ENCODE measurements at places on chromosomes 3 and 15.

- DNase-seq, result no peak
Observed at GRCh38 chr3:26205475-26205874, 415.6 kb downstream of the OXSM start.

GRCh38 chr15:74335396-74335795 is 32.0 kb downstream of the CYP11A1 start:
- no peak for DNase-seq

DNA sequence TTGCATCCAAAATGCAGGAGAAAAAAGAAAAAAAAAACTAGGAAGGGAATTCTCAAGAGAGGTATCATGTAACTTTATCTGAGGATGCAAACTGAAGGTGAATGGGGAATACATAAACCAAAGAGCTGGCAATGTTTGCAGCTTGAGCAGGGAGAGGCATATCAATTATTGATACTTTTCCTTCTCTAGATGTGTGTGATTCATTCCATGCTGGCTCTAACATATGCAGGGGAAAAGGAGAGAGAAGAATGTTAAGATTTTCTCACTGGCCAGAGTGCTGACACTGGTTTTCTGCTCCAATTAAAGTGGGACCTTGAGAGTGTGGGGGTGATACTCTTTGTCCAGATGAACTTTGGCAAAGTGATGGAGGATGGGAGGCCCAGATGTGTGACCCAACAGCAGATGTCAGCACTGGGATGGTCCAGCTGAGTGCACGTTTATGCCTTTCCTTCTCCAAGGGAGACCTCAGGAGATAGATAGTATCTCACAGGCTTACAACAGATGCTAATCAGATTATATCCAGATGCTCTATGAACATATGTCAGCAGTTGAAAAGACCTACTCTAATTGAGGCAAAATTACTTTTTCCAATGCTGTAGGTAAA is 50.0 kb upstream of the PSMD6 start:
- DNase-seq, result peak; percentile 59

DNA sequence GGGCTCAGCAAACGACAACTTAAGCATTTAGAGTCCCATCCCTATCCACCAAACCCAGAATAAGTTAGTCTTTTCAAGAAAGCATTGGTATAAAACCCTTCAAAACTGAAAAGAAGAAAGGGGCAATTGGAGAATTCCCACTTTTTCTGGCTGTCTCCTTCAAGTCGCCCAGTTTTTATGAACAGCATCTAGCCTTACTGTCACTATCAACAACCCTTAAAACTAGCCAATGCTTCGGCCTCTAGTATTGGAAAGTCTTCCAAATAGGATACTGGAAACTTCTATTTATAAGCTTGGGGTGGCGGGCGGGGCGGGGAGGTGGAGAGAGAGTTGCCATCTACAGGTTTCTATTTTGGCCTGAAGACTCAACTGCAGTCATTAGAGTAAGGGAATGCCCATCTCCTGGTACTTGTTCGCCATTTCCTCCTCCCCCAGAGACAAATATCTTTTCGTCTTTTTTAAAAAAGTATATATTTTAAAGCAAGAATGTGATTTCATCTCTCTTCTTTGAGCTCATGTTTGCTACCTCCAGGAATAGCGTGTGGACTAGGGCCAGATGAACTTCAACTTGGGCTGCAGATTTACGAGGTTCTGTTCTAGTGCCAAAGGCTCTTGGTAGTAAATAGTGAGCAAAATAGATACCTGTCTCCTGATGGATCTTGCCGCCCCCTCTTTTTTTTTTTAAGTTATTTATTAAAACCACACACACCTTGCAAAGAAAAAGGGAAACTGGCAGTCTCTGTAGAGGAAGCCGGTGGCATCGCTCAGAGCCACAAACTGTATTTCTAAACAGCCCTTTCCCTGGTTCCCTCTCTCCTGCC is 2.7 kb downstream of the BCL6 start:
- no peak for DNase-seq

- DNase-seq, result no peak
Observed at GRCh38 chr3:57006179-57006657, 54.2 kb upstream of the SPATA12 start.

DNA sequence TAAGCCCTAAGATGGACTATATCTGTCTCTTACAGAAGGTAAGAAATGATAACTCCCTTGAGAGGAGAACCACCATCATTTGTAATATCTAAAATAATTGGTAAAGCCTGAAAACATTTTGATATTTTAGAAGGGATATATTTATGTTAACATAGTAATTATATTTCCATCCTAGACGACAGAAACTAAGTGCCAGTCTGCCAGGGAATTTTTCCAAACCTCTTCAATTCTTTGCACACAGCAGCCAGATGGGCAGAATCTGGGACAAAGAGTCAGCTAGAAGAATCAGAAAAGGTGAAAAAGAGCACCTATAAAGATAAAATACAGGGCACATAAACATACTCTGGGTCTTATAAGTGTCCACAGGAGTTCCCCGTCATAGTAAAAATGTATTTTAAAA is 70.0 kb upstream of the CBLB start:
- DNase-seq, result no peak

- DNase-seq, result no peak
Observed at GRCh38 chr3:129834580-129834979, 58.9 kb downstream of the TMCC1 start.

DNA sequence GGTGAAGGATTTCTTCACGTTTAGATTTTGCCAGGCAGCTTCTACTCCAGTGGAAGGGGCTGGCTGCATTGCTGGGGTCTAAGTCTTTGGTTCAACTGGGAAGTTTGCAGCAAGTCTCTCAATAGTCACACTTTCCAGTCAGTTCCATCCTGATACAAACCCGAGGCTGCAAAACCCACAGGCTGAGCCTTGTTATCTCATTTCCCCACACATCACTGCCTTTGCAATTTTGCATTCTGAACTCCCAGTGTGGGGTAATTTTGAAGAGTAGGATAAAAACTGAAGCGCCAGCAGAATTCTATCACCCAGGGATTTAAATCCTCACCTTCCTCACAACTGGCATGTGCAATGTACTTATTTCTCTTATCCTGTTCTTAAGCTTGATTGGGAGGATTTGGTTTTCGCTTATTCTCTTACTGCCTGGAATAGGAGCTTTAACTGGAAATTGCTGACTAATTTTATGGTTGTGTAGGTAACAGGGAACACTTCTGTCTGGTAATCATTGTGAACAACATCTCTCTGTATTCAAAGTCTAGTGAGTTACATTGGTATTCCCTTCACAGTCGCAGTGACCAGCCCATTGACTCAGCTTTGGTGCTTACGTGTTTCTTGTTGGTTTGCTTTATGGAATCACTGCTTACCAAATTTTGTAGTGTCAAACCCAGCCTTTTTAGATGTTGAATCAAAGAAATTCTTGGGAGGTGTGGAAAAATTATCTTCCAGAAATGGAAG is 142.0 kb upstream of the TOPAZ1 start:
- DNase-seq, result no peak

- DNase-seq, result no peak
Observed at GRCh38 chr3:66394019-66394752, 106.6 kb downstream of the LRIG1 start.

GRCh38 chr3:98026425-98027084 is 8.6 kb downstream of the GABRR3 start:
- no peak for DNase-seq

DNA sequence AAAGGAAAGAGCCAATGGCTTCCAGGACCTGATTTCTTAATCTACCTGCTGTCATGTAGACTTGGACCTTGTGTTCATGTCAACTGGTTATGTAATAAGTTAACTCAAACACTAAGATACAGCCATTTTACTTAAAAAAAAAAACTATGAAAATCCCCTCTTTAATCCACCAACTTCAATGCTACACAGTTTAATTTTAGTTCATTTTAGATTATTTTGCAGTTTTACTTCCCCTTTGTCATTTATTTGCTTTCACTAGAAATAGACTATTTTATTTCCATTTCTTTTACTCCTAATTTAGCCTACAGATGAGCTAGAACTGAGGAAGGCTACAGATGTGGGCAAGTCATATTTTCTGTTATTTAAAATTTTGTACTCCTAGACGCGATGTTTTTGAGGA is 10.7 kb upstream of the DNAJC13 start:
- DNase-seq, result no peak

DNA sequence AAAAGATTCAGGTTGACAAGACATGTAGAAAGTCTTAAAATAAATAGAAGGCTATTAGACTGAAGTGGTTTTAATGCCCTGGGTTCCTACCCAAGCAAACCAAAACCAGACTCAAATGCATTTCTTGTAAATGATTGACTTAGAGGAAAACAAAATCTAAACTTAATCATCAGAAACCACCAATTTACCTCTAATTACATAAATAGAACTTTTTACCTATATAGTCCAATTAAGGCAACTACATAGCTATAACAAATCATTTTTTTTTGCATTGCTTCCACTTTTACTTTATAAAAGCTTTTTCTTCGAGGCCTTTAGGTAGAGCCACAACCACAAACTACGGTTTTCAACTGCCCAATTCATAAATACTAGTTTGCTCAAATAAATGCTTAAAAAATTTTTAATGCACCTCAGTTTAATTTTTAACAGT is 231.3 kb upstream of the ARHGEF26 start:
- no peak for DNase-seq

GRCh38 chr15:25375557-25375956 is 63.3 kb downstream of the UBE3A start:
- DNase-seq, result no peak

- no peak for DNase-seq
Observed at GRCh38 chr3:155088706-155089345, 8.7 kb downstream of the MME start.

DNA sequence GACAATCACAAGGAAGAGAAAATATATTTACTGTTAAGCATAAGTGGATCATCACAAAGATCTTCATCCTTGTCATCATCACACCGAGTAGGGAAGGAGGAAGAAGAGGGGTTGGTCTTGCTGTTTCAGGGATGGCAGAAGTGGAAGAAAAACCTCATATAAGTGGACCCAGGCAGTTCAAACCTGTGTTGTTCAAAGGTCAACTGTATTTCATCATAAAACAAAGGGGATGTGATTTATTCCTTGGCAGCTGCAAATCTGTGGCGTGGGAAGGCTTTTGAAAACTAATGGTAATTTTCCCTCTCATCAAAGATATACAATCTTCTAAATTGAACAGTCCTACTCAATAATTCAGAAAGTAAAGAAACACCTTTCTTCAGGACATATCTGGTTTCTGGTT is 129.9 kb upstream of the ABI3BP start:
- DNase-seq, result no peak

DNA sequence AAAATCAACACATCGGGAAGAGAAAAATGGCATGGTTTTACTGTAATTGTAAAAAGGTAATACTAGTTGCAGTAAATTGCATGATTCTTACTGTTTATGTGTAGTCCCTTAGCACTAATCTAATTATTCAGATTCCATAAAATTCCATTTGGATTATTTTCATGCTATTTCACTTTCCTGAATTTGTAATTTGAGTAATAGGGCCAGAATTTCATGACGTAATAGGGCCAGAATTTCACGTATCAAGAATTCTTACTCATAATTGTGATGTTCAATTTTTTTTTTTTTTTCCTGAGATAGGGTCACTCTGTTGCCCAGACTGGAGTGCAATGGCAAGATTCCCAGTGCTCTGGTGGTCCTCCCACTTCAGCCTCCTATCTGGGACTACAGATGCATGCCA is 2.9 kb upstream of the U2SURP start:
- no peak for DNase-seq

DNA sequence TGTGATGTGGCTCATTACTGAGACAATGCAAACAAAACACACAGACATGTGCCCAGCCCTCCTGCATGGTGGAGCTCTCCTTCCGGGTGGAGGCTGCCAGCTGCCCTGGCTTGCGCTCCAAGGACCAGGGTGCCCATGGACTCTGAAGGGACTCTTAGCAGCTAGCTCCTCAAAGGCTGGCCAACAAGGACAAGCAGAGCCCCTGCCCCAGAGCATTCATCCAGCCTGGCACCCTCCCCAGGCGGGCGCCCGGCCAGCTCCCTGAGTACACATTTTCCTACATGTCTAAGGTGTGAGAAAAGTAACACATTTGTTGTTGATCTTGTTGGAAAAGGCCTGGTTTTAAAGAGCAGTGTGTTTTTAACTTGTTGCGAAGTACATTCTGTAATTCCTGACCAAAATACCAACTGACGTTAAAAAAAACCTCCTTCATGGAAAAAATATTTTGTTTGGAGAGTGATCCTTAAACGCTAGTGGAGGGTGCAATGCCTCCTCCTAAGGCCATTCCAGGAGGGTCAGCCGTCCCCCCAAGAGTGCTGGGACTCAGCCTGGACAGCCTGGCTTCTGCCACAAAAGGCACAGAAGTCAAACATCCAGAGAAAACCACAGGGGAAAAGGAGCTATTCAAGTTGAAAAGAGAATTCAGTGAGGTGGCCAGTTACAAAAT is 86.9 kb downstream of the KLF15 start:
- DNase-seq, result no peak

DNA sequence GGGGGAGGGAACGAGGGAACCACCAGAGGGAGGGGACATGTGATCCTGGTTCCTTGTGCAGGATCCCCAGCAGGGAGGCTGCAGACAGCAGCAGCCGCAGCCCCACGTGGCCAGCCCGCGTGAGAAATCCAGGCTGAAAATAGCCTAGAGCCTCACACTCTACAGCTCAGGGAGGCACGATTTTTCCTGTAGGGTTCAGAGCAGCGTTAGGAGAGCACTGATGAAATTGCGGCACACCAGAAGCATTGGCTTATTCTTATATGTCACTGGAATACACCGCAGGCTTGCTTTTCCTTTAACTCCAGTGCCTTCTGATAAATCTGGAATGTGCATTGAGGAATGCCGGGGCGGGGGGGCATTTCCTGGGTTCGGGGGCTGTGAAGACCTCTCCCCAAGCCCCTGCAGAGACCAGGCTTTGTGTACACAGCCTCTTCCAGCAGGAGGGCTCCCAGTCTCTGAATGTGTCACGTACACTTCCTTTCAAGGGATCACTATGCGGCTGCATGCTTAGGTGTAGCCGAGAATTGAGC is 193.0 kb downstream of the ATP10A start:
- DNase-seq, result no peak

- DNase-seq, result no peak
Observed at GRCh38 chr15:35442742-35443141, 103.2 kb downstream of the DPH6 start.

DNA sequence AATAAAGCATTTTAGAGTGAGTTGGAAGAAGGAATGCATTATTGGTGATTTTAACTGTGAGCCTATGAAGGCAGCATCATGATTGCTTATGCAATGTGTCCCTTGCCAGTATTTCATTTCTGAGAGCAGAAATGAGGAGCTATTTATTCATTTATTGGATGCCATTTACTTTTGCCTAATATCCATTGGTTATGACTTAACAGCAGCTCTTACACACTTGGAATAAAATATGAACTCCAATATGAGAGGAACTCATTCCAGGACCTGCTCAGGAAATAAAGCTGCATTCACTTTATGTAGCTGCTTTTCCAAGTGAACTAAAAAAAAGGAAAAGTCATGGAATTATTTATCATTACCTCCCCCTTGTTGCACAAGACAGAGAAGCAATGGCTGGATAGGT is 280.1 kb downstream of the LRTM1 start:
- no peak for DNase-seq

GRCh38 chr3:70264122-70264780 is 48.2 kb downstream of the MDFIC2 start:
- no peak for DNase-seq

GRCh38 chr3:187739094-187739560 is 6.1 kb downstream of the BCL6 start:
- no peak for DNase-seq

GRCh38 chr3:8557298-8557697 is 55.7 kb downstream of the LMCD1 start:
- peak; percentile 14 for DNase-seq

- no peak for DNase-seq
Observed at GRCh38 chr3:168794427-168794826, 698.7 kb upstream of the GOLIM4 start.

GRCh38 chr15:57595011-57595866 is 3.5 kb downstream of the MYZAP start:
- DNase-seq, result no peak

All from fibroblast of the conjunctiva (primary cell).